ENCODE measurements at places on chromosomes 7 and 10.
A peak's percentile ranks its signal among the peaks of the same experiment; 100 is the strongest.

- DNase-seq, result no peak
These were observed 37.9 kb upstream of the ABCB5 start for GRCh38 chr7:20577441-20578071.

GRCh38 chr10:100996678-100997359 lies 2.8 kb upstream of the LZTS2 start:
- peak; percentile 28 for DNase-seq

DNA sequence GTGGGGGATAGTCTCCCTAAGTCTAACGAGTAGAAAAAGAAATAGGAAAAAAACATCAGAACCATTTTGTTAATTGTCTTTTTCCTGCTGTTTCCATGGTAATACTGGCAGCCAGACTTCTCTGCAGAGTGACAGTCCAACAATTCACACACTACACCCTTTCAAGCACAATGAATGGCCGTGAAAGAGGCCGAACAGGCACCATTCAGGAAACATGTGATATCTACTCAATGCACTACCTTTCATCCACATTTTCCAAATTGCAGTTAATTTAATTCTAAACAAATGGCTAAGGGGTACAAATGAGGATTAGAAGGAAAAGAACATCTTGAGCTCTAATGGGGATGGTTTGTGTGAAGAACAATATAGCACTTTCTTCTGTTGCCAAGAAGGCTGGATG lies 358.5 kb upstream of the ANKRD30A start:
- no peak for DNase-seq

DNA sequence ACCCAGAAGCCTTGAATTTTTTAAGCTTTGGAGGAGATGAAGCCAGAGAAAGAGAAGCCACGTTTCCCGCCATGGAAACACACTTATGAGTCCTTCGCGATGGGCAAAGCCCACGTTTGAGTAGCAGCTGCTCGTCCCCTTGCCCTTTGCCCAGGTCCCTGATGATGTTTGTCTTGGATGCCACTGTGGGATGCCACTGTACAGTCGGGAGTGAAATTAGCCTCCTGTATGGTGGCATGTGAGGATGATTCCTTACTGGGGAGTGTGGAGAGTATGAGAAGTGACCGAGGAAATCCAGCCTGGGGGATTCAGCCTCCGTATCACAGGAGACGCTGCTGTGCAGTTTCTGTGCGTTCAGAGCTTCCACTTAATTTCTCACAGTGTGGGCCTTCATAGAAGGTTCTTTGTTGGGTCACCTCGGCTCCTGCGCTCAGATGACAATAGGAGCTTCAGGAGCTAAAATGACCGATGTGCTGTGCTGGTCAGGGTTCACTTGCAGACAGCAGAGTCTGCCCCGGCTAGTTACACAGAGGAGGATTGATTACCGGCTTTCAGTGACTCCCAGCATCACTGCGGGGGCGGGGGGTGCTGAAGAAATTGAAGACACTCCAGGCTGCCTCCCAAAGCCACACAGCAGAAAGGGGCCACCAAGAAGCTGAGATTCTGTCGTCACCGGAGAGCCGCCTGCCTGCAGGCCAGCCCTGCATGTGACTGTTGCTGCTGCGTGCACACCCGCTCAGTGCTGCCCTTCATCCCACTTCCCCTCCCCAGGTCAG lies 122.1 kb upstream of the SFMBT2 start:
- no peak for DNase-seq

DNA sequence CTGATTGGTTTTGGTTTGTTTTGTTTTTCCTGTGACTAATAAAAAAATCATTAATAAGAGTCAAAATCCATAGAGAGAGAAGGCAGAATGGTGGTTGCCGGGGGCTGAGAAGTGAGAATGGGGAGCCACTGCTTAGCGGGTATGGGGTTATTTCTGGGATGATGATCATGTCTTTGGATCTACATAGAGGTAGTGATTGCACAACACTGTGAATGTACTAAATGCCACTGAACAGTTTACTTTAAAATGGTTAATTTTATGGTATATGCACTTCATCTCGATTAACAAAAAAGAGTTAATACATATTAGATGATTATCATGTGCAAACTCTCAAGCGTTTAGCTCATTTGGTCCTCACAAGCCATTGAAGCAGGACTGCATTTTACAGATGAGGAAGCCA lies 342.9 kb downstream of the ELMO1 start:
- no peak for DNase-seq

GRCh38 chr7:99837649-99838361 lies 10.0 kb downstream of the CYP3A43 start:
- DNase-seq, result no peak

- no peak for DNase-seq
These were observed 60.2 kb downstream of the FIGNL1 start for GRCh38 chr7:50389961-50390360.

DNA sequence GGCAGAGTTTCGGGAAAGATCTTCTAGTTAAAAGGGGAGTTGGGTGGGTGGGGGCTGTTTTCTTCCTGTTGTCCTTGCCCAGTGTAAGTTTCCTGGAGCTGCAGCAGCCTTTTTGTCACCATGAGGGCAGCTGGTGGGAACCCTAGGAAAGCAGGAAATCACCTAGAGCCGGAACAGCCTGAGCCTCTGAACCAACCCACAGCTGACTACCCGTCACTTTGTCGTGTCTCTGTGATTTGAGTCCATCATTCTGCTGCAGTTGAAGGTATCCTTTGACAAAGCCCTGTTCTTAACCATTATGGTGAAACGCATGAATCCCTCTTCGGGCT lies 1.2 kb upstream of the C10orf143 start:
- DNase-seq, result no peak

DNA sequence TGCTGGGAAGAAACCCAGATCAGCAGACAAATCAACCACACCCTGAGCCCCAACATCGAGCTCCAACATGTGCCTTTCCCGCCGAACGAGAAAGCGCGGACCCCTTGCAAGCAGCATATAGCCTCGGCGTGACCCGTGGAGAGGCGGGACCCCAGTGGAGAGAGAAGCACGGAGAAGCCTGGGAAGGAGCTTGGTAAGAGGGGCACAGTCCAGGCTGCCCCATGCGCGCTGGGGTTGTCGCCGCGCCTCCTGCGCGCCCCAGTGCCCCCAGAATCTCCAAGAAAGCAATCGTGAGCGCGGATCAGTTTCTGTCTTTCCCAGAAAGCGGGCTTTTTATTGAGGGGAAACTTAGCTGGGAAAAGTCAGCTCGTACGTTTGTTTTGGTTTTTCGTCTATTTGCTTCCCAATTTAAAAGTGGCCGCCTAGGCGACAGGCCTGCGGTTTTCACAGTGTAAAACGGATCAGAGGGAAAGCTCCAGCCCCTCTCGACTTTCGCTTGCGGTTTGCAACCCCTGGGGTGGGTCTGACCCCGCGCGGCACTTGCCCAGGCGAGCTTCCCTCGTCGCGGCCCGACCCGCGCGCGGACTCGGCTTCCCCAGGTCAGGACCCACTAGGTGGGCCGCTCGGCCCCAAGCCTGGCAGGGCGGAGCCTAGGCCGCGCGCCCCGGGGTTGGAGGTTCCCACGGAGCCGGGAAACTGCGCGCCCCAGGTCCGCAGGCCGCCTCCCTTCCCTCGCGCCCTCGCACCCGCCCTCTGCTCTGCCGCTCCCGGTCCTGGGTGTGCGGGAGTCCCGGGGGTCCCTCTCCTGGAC lies 31.1 kb downstream of the SKIDA1 start:
- DNase-seq, result no peak

- peak; percentile 66 for DNase-seq
These were observed 193.8 kb upstream of the ADO start for GRCh38 chr10:62610649-62611229.

DNA sequence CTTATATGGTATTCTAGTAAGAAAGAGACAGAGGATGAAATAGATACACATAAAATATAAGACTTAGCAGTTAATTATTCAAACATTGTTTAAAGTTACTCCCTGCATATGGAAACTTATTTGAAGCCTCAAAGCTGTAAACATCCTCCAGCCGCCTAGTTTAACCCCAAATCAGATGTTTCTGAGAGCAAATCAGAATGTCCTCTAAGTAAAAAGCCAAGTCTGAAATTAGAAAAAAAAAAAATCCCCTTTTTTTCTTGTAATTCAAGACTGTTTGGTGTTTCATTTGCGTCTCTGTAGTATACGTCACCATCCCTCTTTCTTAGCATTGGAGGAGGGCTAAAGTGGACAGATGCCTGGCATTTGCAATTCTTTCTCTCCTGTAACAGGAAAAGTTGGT lies 46.4 kb downstream of the TMEM26 start:
- no peak for DNase-seq

DNA sequence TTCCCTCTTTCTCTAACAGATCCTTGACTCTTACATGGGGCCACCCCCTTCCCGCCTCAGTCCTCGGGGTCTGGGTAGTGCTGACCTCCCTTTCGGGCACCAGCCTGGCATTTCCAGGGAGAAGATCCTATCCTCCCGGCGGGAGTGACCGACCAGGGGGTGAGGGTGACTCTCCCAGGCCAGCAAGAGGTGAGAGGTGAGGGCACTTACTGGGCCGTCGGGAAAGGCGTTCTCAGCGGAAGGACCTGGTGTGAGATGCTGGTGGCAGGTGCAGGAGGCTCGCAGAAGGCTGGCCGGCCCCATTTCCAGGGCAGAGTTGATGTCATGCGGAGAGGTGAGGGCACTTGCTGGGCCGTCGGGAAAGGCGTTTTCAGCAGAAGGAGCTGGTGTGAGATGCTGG lies 4.2 kb upstream of the FOXL3 start:
- DNase-seq, result no peak

GRCh38 chr7:139995017-139995915 lies 67.5 kb downstream of the PARP12 start:
- no peak for DNase-seq

DNA sequence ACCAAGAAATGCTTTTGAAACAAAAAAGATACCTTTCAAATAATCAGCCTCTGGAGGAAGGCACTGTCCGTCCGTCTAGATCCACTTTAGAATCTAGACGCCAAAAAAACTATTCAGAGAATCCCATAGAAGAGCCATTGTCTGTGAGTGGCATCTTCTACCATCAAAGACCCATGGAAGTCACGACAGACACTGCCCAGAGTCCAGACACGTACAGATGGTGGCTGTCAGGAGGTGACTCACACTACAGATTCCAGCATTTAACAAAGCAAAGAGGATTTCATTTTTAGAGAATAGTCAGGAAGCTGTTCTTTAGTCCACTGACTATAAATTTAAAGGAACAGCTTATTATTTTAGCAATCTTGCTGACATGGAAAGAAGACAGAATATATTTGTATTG lies 11.7 kb downstream of the C1QL3 start:
- DNase-seq, result no peak

DNA sequence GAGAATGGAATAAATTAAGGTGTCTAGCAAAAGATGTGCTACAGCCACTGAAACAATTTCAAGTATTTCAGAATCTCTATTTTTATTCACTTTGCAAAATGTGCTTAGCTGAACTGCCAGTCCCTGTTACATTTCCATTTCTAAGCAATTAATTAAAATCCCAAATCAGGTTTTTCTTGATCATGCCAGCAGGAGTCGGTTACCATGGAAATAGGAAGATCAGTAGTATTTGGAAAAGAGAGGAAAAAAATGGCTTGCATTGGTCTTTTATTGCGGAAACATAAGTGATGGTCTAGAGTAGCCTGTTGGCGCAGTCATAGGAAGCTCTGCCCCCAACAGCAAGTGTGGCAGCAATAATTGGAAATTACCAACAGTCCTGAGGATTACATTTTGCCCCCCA lies 867.1 kb downstream of the GATA3 start:
- no peak for DNase-seq

DNA sequence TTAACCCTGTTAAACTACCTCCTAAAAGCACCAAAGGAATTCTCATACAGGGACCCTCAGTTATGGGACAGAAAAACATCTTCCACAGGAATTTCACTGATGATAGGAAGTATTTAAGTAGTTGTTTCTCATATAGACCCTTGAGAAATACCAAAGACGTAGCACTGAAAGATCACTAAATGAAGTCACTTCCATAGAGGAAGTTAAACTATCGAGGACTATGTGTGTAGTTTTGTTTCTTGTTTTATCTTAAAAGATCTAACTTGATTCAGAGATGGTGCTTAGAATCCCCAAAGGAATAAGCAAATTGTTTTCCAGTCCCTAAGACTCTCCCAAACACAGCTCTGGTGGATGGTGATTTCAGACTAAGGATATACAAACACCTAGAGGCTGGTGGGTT lies 94.8 kb upstream of the AFAP1L2 start:
- DNase-seq, result no peak

DNA sequence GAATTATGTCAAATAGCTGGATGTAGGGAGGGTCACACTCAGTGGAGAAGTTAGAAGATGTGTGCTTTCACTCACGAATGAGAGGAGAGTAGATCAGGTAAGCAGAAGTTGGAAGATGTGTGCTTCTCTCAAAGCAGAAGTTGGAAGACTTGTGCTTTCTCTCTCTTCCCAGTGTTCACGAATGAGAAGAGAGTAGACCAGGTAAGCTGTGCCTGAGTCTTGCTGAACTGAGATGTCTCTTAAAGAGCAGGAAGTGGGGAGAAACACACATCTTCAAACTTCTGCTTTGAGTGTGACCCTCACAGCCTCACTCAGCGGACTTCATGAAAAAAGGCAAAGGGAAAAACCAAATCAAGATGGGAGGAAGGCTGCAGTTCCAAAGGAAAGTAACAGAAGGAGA lies 7.0 kb upstream of the TMEM243 start:
- no peak for DNase-seq

DNA sequence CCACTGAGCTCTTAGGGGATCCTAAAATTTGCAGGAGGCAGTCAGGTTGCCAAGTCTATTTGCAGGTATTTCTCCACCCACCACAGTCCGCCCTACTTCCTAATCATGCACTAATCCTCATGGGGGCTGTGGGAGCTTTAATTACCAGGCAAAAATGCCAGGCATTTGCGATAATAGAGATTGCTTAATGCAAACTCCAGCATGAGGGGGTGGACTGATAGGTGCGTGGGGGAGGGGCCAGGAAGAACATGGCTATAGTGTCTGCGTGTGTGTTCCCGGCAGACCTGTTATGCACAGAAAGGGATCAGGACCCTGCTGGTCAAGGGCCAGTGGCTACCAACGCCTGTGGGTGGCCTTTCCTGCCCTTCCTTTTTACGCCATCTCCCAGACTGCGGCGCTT lies 15.6 kb upstream of the AQP1 start:
- DNase-seq, result no peak

- no peak for DNase-seq
These were observed 110.0 kb upstream of the TRIM24 start for GRCh38 chr7:138349841-138350700.

GRCh38 chr10:119178372-119179119 lies at the start of gene PRDX3:
PRDX3 (minus strand) TSS chr10:119178812; CDS start chr10:119178790, 22 bp downstream.
- peak; percentile 88 for DNase-seq

- no peak for DNase-seq
These were observed 61.8 kb downstream of the NRP1 start for GRCh38 chr10:33272635-33273034.

All from T-helper 1 cell (primary cell).